Prostate gland (tissue), 2 donors: ENCODE measurements at places on chromosomes 1 and 21. TPM values are rescaled to one million over a fixed set of nuclear protein-coding genes. Genes with fewer than 3 reads are reported as not detected.

The MARK1 gene
- total RNA-seq, result 7.2 TPM

DNA sequence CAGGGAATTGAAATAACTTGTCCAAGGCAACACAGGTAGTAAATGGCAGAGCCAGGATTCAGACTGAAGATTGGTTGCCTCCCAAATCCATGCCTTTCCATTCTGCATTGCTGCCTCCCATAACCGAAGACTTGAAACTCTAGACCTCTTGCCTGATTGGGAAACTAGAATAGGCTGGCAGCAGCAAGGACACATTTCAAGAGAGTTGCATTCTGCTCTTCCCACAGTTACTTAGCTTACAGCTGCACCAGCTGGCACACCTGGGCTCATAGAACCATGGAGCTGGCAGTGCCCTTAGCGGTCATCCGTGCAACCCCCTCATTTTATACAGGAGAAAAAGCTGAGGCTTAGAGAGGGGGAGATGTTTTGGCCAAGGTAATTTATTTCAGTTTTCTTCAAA is 8.0 kb downstream of the TRNAU1AP start:
- no peak overlapping the region for H3K4me3 ChIP-seq
- H3K36me3 ChIP-seq, result peaks cover 15% of the 10 kb centered on the region
- H3K27me3 ChIP-seq, result no peaks in the 10 kb centered on the region
- no peak overlapping the region for H3K27ac ChIP-seq
- no peak for DNase-seq

DNA sequence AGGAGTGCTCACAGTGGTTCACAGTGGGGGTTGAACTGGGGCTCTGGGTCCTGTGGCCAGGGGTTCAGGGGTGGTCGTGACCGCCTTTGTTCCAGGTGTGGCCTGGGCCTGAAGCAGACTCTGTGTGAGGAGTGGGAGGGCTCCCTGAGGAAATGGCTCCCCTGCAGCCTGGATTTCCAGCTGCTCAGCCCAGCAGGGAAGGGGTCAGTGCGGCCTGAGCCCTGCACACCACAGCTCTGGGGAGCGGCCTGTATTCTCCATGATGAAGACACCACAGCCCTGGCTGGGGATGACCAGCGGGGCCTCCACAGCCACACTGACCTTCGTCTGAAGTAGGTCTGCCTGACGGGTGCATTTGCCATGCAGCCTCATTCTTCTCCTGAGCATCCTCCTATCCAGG is 16.7 kb downstream of the PYCR2 start:
- no peaks in the 10 kb centered on the region for H3K36me3 ChIP-seq
- no peaks in the 10 kb centered on the region for H3K27me3 ChIP-seq
- no peaks in the 10 kb centered on the region for H3K4me1 ChIP-seq
- no peak overlapping the region for H3K4me3 ChIP-seq
- DNase-seq, result no peak
- no peak overlapping the region for H3K27ac ChIP-seq

- no peak for DNase-seq
- no peaks in the 10 kb centered on the region for H3K27me3 ChIP-seq
- no peaks in the 10 kb centered on the region for H3K4me1 ChIP-seq
- H3K4me3 ChIP-seq, result no peak overlapping the region
Measured at GRCh38 chr1:206143537-206144172, 26.5 kb upstream of the AVPR1B start.

- no peaks in the 10 kb centered on the region for H3K36me3 ChIP-seq
- no peak overlapping the region for H3K4me3 ChIP-seq
- H3K27me3 ChIP-seq, result peaks cover 2% of the 10 kb centered on the region
- no peak overlapping the region for H3K27ac ChIP-seq
Measured at GRCh38 chr1:16720351-16721223, 19.7 kb upstream of the RNU1-4 start.

DNA sequence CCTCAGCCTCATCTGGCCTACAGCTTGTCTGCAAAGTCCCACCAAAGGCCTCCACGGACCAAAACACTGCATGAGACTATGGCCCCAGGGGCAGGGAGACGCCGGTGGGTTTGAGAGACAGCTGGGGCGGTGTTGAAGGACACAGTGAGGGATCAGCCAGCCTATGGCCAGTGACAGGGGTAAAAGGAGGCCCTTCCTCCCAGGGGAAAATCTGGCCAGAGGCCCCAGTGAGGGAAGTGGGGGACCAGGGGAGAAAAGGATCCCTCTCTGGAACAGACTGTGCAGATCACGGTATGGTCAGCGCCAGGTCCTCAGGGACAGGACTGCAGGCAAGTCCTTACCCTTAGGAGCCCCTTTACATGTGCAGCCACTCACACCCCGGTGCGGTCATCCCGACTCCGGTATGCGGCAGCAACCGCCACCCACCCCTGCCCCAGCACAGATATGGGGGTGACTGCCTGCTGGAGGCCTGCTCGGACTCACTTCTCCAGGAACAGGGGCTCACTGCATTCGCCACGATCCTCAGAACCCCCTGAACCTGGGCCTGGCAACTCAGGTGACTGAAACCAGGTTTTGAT is 1.3 kb downstream of the CERS2 start:
- H3K4me1 ChIP-seq, result peaks cover 25% of the 10 kb centered on the region
- H3K36me3 ChIP-seq, result no peaks in the 10 kb centered on the region
- DNase-seq, result no peak
